Common myeloid progenitor, CD34-positive (primary cell): ENCODE measurements at places on chromosomes 3 and 15.

DNA sequence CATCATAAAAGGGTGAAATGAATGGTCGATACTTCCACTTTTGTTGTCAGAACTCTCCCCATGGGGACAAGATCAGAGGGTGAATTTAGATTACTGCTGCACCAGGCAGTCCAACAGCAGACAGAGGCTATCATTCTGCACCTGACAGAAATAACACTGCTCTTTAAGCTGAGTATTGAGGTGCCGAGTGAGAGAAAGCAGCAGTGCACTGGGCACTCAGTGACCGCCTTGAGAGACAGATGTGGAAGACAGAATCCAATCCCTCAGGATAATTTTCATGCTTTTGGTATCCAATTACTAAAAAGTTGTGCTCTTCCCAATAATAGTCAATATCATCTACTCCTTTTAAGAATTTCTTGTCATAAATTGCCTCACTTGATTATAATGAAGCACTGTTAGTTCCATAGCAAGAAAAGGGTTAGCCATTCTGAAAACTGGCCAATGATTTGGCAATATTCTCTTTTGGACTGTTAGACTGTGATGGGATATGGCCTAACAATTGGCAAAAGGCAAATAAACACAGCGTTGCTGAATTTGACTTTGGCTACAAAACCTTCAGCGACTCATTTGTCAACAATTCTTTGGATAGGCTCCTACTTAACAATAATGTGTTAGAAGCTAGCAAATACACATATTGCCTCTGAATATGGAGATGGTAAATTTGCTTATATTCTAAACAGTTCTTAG lies 5.5 kb downstream of the FGF7 start:
- DNase-seq = no peak

- DNase-seq = no peak
Observed at GRCh38 chr3:105277656-105278055, 89.1 kb upstream of the ALCAM start.

DNA sequence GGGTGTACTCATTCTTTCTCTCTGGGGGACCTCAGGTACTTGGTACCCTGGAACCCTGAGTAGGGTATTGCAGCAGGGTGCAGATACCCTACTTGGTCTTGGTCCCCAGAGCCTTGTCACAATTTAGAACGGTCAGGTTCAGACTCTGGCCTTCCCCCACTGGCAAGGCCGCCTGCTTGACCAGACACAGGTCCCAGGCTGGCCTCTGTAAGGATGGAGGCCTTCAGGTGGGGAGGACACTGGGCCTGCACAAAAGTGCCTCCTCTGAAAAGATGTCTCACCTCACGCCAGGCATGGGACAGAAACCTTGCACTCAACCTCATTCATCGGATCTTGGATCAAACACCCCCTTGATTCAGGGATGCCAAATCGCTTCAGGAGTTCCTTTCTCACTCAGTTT lies 158.4 kb downstream of the KLF13 start:
- no peak for DNase-seq

DNA sequence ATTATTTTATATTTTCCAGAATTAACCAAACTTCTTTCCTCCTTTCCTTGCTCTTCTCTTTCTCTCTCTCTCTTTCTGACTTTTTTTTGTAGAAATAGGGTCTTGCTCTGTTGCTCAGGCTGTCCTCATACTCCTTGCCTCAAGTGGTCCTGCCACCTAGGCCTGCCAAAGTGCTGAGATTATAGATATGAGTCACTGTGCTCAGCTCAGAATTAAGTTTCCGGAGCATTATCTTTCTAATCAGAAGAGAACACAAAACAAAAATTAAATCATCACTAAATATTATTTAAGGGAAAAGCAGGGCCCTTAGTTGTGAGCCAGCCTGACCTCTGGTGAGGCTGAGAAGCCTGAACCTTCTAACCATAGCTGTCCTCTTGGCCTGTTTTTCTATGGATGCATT lies 168.2 kb downstream of the SOX2 start:
- DNase-seq = no peak

DNA sequence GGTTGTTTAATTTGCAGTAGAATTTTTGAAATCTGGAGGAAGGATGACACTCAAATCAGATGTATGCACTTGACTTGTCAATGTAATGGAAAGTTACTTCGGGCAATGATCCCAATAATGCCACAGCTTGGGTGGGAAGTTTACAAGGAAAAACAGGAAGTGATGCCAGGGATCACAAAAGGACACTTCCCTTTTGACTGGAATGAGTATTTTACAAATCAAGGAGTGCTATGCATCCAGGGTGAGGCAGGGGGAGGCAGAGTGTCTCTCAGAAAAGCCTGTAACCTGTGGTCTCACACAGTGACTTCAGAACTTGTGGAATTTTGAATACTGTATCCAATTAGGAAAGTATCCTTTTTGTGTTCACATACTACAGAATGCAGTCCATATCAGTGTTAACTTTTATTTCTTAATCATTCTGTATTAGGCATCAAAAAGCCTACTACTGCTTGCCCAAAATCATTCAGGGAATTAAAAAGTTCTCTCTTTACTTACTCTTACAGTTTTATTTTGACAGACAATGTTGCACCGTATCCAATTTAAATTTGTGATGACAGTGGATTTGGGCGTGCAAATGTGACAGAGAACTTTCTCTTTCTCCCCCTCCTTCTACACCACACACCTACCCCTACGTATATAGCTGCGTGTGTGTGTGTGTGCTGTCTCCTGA lies 445.1 kb downstream of the MECOM start:
- DNase-seq = peak; percentile 37

- no peak for DNase-seq
Observed at GRCh38 chr15:60660290-60661051, 181.5 kb upstream of the ICE2 start.

- peak; percentile 62 for DNase-seq
Observed at GRCh38 chr15:64046421-64047153, at the start of gene DAPK2. TSS of gene DAPK2 (minus strand) at chr15:64046485. CDS start at chr15:64040261, 6,224 bp downstream.

DNA sequence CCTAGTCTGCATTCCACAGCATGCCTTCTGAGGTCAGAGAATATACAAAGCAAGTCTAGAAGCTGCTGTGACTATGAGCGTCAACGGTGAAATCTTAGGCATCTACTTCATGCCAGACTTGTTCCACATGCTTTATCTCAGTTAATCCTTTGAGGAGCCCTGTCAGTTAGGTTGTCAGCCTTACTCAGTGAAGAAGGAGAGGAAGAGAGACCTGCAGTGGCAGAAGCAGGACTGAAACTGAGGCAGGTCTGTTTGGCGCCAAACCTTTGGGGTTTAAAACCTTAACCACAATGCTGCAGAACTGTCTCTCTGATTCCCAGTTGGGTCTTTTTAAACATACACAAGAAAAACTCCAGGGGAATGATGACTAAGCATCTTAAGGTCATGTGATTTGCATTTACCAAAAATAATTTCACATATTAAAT lies 139.0 kb upstream of the LIPC start:
- DNase-seq = no peak

GRCh38 chr15:78749831-78750230 lies 61.4 kb downstream of the ADAMTS7 start:
- DNase-seq = no peak

GRCh38 chr3:72439321-72440183 lies 408.7 kb downstream of the SHQ1 start:
- DNase-seq = peak; percentile 66

DNA sequence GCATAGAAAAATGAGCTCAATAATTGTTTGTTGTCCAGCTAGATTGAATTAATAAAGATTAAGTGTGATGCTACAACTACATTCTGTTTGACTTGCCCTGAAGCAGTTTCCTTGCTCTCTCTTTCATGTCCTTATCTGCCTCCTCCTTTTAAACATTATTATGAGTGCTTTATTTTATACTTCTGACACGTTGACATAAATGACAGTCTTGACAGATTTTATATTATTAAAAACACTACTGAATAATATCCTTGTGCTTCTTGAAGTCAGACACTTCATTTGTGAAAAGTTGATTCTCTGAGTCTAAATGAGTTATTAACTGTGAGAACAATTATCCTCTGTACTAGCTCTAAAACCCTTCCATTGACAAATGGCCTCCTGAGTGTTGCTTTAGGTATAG lies 58.2 kb downstream of the PLCL2 start:
- no peak for DNase-seq

- DNase-seq = no peak
Observed at GRCh38 chr15:62105266-62105665, 38.5 kb downstream of the C2CD4A start.

GRCh38 chr15:42549741-42550392 lies 1.2 kb downstream of the HAUS2 start:
- DNase-seq = peak; percentile 39

GRCh38 chr3:127822682-127823425 lies 539 bp upstream of the MGLL start:
- peak; percentile 76 for DNase-seq

DNA sequence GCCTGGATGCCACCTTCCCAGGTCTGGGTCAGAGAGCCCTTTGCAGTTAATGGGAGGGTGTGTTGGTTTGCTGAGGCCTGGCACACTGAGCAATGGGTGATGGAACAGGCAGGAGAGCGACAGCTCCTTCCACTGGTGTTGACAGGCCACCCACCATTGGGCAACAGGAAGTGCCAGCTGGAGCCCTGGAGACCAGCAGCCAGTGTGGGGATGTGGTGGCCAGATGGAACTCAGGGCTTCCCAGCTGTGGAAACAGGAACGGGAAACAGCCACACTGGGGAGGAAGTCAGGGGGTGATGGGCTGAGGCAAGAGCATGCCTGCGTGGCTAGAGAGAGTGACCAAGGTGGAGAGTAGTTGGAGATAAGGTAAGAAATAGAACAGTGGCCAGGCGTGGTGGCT lies 9.3 kb downstream of the PSTPIP1 start:
- DNase-seq = no peak

GRCh38 chr3:59751606-59752005 lies 701.8 kb upstream of the CFAP20DC start:
- no peak for DNase-seq

GRCh38 chr3:171755015-171755589 lies 55.2 kb downstream of the PLD1 start:
- peak; percentile 39 for DNase-seq

GRCh38 chr3:127172781-127173515 lies 20.0 kb upstream of the PRR23E start:
- no peak for DNase-seq

DNA sequence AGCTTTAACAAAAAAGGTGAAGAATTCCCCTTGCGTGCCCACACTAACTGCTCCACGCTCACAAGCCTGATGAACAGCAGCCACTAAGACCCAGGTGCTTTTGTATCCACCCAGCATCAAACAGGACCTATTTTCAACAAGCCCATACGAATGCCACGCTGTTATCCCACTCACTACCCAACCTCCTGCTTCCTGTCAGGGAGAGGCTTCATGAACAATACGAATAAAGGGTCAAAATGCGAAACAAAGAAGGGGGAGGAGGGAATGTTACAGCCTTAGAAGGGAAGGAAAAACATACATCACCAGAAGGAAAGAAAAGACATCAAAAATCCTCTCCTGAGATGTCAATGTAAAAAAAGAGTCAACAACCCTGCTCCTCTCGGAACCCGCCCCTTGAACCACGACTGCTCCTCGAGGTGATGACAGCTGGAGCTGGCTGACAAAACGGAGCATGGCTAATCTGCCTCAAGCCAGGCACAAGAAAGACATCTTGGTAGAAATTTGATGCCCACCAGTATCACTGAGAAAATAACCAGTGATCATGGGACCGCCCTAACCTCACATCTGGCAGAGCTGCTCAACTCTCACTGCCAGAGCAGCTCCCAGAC lies 9.7 kb downstream of the ERC2 start:
- DNase-seq = no peak

GRCh38 chr3:24220859-24221657 lies 273.6 kb downstream of the THRB start:
- DNase-seq = no peak

- DNase-seq = no peak
Observed at GRCh38 chr3:28140664-28141063, 100.8 kb upstream of the CMC1 start.

DNA sequence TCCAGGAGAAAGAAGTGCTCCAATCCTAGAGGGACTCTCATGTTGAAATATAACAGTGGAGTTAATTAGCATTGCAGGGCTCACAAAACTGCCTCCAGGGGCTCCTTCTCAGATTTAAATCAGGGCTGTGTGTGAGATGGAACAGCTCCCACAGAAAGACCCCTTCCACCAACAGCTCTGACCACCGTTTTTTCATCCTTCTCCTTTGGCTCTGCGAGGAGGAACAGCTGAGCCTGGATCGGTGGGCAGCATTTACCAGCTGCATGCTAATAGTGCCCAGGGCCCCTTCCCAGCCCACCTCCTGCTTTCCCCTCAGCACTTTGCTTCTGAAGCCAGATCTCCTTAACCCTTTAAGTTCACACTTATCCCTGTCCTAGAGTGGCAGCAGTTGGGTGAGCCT lies 119.2 kb upstream of the UBE2E1 start:
- DNase-seq = no peak

DNA sequence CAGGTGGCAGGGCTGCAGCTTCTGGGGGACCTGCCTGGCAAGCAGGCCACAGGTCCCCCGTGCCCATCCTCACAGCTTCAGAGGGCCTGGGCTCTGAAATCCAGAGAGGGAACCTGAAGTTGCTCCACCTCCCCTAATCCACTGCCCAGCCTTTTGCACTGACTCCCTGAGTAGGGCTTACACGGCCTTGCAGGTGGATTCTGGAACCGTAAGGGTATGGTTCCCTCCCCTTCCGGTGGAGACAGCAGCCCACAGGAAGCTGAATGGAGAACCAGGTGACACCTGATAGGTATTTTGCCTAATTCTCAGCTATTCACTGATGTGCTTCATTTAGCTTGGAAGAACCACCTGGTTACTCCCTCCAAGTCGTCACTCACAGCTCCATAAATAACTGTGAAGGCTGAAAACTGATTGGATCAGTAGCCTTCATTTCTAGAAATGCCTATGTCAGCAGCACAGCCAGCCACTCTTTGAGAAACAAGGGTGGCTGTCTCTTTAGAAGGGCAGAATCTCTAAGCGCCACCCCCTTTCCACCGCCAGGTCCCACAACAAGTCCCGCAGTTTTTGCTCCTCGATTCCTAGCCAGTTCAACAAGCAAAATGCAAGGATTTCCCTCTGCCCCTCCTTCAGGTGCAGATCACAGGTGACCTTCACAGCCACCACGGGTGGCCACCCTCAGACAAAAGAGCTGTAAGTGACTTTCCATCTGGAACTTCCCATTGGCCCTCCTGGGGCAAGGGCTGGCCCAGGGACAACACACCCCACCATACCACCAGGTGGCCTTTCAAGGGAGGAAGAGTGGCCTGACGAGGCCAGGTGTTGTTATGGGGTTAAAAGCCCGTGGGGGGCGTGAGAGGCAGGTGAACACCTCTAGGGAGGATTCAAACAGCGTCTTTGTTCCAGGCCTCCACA lies 112.9 kb downstream of the SEC22A start:
- no peak for DNase-seq

- no peak for DNase-seq
Observed at GRCh38 chr3:89571298-89571697, 463.9 kb downstream of the EPHA3 start.

- DNase-seq = no peak
Observed at GRCh38 chr3:66949898-66950297, 48.2 kb upstream of the KBTBD8 start.

- DNase-seq = no peak
Observed at GRCh38 chr3:73727117-73727821, 102.5 kb upstream of the PDZRN3 start.
